Mesothelial cell of epicardium (in vitro differentiated cells): ENCODE measurements at places on chromosomes 16 and 17. TPM values are rescaled to one million over a fixed set of nuclear protein-coding genes. Genes with fewer than 3 reads are reported as not detected.

DNA sequence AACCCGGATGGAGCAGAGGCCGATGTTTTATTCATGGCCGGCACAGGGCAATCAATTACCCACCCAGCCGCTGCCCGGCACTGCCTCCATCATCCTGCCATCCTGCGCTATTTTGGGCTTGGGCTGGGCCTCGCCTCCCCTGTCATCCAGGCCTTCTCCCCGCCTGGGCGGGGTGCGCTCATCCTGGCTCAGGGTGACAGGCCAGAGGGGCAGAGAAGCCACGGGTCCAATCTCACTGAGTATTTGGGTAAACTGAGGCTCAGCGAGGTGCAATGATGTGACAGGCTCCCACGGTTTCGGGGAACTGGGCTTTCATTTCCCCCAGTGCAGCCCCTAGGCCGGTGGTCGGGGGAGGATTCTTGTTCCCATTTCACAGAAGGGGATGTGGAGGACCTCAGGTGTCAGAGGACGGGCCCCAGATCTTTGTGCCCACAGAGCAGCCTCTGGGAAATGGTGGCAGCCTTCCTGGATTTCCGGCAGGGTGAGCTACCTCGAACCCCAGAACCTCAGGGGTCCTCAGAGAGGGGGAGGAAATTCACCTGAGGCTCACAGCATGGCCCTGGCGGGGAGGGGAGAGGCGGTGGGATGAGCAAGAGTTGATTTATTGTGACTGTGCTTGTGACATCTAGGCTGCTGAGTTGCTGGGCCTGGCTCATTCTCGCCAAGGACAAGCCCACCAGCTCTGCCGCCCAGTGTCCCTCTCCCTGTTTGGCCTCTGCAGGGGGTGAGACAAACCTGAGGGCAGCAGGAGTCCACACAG, 23.8 kb upstream of the KCNJ12 start:
- DNase-seq = no peak

DNA sequence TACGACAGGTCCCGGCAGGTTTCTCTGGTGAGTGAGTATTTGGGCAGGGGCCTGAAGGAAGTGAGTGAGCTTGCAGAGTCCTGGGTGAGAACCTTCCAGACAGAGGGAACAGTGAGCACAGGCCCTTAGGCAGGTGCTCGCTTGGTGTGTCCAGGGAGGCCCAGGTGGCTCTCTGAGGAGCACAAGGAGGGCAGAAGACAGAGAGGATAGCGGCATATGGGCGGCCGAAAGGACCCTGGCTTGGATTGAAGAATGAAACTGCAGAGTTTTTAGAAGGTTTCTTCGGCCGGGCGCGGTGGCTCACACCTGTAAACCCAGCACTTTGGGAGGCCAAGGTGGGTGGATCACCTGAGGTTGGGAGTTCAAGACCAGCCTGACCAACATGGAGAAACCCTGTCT, 6.7 kb downstream of the DRG2 start:
- DNase-seq = no peak

GRCh38 chr17:53227514-53227913, 595.2 kb upstream of the KIF2B start:
- DNase-seq = no peak

DNA sequence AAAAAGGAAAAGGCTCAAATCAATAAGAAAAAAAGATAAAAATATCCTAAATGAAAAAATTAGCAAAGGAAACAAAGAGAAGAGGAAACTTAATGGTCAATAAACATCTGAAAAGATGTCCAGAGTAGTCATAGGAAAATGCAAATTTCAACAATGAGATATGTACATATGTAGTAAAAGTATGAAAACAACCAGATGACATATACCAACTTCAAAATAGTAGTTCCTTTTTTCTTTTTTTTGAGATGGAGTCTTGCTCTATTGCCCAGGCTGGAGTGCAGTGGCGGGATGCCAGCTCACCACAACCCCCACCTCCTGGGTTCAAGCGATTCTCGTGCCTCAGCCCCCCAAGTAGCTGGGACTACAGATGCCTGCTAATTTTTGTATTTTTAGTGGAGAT, 21.7 kb upstream of the NFAT5 start:
- no peak for DNase-seq

GRCh38 chr17:45020354-45021138, 30.9 kb downstream of the DCAKD start:
- DNase-seq = no peak

GRCh38 chr17:3800362-3801271, at the start of gene ITGAE:
ITGAE (minus strand) TSS chr17:3801188; CDS start chr17:3801144, 44 bp downstream.
- no peak for DNase-seq

GRCh38 chr16:72277749-72278148, 105.8 kb upstream of the PMFBP1 start:
- no peak for DNase-seq

- no peak for DNase-seq
Measured at GRCh38 chr16:56639045-56639444, 579 bp downstream of the MT1A start.

TNFSF13 gene
- 4.3 to 6.1 TPM (median 5.2 TPM) in 3 replicates for total RNA-seq

TMEM95 gene
- 0.18 to 0.42 TPM in 2 of 3 replicates, not detected in the other for total RNA-seq

FOXN1 gene
- total RNA-seq = 0.34 to 0.42 TPM (median 0.34 TPM) in 3 replicates

IL17C gene
- 0.23 TPM in 1 of 3 replicates, not detected in the others for total RNA-seq

MYL4 gene
- total RNA-seq = 1.0 to 1.6 TPM (median 1.1 TPM) in 3 replicates
